ENCODE measurements at places on chromosomes 5 and 9.

DNA sequence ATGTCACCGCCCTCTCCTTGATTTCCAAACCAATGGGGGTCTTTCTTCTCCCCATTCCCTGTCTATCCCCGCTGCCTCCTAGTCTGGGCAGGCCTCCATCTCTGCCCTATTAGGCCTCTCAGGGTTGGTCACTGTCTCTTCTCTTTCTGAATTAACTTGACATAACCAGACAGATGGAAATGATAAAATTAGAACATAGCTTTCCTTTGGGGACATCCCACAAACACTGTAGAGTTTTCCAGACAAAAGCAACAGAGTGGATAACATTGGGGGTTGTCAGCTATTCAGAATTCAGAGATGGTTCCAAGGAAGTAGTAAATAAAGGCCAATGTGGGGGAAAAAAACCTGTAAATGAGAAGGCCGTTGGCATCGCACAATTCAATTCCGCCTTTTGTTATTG lies 24.7 kb downstream of the LHX6 start:
- DNase-seq, result no peak

DNA sequence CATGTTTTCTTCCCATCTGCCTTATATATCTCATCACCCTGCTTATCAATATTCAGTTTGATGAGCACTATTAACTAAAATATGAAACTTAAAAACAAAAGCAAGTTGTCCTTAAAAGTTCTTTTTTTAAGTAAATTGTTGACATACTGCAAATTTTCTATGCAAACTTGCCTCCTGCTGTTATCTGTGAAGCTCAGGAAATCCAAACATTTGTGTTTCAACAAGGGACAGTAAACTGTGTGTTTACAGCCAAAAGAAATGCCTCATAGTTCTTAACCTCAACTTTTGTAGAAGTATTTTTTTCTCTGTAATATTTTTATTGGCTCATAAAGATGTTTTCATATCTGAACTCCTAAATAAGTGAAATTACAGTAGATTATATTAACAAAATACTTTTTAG lies 7.7 kb upstream of the TTC23L start:
- DNase-seq, result no peak

- DNase-seq, result no peak
Measured at GRCh38 chr5:139457653-139458306, 4.8 kb downstream of the ECSCR start.

- no peak for DNase-seq
Measured at GRCh38 chr5:124446120-124446519, 300.3 kb downstream of the ZNF608 start.

GRCh38 chr5:178363501-178364325 lies 131.1 kb upstream of the PHYKPL start:
- no peak for DNase-seq

DNA sequence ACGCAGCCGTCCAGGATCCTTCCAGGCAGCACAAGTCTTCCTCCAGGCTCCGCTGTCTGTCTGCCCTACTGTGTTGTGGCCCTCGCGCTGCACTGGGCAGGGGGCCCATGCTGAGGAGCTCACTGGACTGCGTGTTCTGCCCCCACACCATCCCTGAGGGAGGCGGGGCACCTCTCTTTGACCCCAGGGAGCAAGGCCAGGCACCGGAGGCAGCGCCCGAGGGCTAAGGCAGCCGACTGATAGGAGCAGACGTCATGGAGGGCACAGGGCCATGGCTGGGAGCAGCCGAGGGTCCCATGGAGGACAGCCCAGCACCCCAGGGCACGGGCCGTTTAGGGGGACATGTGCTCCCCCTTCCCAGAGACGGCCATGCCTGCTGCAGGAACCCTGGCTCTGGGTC lies 46.7 kb downstream of the KCNT1 start:
- no peak for DNase-seq

DNA sequence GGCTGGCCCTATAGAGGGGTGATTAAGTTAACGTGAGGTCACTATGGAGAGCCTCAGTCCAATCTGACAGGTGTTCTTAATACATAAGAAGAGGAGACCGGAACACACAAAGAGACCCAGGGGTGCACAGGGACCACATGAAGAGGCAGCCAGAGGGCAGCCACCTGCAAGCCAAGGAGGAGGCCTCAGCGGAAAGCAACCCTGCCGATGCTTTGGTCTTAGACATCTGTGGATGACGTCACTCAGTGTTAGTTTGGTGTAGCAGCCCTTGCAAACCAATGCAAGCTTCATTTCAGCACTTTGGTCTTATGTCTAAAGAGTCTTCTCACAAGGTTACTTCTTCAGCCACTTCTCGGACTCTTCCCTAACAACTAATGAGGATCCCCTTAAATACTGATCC lies 47.6 kb upstream of the GRHPR start:
- DNase-seq, result no peak

DNA sequence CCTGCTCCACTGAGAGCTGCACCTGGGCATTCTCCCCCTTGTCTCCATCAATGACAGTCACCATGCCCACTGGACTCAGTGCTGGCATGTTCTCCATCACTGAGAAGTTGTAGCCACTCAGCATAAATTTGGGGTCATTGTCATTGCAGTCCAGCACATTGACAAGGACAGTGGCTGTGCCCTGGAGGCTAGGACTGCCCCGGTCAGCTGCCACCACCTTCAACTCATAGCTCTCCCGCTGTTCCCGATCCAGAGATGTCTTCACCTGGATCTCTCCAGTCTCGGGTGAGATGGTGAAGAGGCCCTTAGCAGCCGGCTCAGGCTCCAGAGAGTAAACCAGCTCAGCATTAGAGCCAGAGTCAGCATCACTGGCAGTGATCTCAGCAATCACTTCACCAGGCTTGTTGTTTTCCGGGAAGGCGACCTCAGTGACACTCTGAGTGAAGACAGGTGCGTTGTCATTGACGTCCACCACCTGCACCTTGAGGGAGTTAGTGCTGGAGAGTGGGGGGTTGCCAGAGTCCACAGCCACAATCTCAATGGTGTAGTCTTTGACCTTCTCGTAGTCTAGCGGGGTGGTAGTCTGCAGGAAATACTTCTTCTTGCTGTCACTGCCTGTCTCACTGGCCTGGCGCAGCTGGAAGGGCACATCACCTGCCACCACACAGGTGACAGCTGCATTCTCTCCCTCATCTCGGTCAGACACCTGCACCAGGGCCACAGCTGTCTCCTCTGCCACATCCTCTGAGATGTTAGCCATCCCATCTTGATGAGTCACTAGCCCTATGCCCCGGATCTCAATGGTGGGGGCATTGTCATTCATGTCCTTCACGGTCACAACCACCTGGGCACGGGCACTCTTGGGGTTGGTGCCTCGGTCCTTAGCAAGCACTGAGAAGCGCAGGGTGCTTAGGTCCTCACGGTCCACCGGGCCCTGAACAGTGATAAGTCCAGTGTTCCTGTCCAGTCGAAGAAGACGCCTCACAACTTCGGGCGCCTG lies 13.5 kb downstream of the PCDH1 start:
- DNase-seq, result no peak
